ENCODE measurements at places on chromosomes 4 and X.

- no peak for DNase-seq
Observed at GRCh38 chr4:1592068-1592708, 91.9 kb downstream of the FAM53A start.

DNA sequence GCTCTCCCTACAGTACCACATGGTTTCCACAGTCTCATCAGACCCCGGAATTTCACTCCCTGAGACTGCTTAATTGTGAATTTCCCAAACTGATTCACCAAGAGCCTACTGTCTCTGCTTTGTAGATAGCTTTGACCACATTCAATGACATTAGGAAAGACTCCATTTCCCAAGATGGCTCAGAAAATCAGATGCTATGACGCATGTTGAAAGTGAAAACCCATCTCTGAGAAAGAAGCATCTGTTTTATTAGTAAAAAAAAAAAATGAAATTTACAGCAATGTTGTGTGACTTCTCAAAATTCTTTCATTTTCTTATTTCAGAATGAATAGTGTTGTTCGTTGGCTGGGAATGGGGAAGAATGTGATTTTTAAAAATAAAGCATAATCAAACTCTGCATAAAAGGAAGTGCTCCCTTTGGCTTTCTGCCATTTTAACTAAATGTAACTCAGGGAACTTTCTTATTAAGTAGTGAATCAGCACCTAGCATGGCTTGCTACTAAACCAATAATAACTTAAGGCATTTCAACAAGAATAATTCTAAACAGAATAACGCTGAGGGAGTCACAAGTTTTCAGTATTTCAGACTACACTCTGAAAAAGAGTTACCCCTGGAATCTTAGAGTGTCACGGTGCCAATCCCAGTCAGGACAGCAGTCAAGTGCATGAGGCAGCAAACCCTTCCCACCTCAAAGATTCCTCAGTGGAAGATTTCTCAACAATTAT lies 97.4 kb upstream of the MYOZ2 start:
- DNase-seq = no peak

- DNase-seq = no peak
Observed at GRCh38 chr4:30461218-30461617, 259.0 kb upstream of the PCDH7 start.

GRCh38 chr4:126216611-126217010 lies 901.9 kb downstream of the FAT4 start:
- no peak for DNase-seq

DNA sequence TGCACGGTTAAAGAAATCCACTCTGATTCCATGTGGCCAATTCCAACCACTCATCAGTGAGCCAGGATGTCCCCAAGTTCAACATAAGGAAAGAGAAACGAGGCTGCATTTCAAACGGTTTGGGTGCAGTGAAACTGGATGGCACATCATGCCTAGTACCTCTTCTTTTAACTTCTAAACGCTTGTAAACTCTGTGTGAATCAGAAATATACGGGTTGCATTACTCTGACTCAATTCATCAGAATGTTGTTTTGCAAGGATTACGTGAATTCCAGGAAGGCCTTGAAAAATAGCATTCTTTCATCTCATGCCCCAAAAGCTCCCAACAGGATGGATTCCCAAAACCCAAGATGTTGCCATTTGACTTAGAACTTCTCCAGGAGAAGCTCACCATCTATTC lies 270.4 kb downstream of the LDB2 start:
- DNase-seq = no peak

DNA sequence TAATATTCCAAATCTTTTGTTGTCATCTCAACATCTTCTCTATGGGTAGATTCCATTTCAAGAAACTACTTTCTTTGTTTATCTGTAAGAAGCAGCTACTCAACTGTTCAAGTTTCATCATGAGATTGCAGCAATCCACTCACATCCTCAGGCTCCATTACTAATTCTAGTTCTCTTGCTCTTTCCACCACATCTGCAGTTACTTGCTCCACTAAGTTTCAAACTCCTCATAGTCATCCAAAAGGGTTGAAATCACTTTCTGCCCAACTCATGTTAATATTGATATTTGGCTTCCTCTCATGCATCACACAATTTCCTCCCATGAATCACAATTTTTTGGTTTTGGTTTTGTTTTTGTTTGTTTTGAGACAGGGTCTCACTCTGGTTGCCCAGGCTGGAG lies 35.7 kb downstream of the ADH5 start:
- no peak for DNase-seq

DNA sequence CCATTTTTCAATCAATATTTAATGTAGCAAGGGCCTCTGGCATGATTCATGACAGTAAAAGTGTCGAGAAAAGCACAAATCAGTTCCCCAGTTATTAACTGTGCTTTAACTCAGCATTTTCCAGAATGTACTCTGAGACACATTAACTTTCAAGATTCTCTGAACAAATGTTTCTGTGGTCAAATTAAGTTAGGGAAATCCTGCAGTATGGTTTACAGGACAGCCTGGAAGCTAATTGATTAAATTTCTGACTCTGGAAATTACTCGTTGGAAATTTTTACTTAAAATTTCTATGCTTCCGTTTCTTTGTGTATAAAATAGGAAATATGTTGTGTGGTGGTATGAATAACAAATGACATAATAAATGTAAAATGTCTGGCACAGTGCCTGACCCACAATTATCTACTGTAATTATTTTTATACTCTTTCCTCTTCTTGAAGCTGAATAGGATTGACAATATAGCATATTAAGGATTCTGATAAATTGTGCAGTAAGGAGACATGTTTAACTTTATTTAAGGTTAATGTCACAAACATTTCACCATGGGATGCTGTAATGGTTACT lies 33.7 kb downstream of the STK32B start:
- DNase-seq = no peak

GRCh38 chrX:39162322-39162735 lies 361.1 kb downstream of the MID1IP1 start:
- DNase-seq = no peak

- DNase-seq = no peak
Observed at GRCh38 chr4:40747207-40747835, 2.4 kb upstream of the NSUN7 start.
